Psoas muscle (tissue), 8 donors: ENCODE measurements at places on chromosomes 16 and 17. TPM values are rescaled to one million over a fixed set of nuclear protein-coding genes. Genes with fewer than 3 reads are reported as not detected.
A peak's percentile ranks its signal among the peaks of the same experiment; 100 is the strongest.

DNA sequence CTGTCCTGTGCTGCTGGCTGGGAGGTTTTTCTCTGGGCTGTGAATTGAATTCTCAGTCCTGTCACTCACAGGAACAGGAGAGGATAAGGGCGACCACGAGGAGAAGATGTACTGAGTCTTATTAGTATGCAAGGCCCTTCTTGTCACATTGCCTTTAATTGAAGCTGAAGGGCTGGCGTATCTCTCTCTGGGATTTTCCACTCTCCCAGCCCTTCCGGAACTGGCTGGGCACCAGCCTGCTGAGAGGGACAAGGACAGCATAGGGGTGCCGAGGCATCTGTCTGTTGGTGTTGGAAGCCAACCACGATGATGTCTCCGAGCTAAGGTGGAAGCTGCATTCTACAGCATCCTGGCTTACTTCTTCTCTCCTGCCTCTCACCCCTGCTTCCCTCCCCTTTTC, 33.2 kb downstream of the GPRC5B start:
- DNase-seq = no peak

DNA sequence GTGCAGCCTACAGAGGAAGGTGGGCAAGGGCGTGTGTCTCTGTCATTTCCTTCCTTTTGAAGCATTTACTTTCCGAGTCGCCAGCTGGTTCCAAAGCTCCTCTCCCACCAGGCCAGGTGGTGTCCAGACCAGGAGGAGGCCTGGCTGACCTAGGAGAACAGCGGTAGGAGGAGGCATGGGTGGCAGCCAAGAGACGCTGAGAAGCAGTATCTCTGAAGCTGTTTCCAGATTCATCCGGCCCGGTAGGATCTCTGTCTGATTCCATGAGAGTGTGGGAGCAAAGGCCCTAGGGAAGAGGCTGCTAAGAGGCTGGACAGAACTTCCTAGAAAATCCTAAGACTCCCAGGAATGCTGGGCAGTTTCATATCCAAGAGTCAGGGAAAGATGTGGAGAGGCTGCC, 20.3 kb downstream of the MEOX1 start:
- DNase-seq = no peak

- no peak for DNase-seq
Observed at GRCh38 chr17:44826123-44826790, 3.8 kb downstream of the GJC1 start.

DNA sequence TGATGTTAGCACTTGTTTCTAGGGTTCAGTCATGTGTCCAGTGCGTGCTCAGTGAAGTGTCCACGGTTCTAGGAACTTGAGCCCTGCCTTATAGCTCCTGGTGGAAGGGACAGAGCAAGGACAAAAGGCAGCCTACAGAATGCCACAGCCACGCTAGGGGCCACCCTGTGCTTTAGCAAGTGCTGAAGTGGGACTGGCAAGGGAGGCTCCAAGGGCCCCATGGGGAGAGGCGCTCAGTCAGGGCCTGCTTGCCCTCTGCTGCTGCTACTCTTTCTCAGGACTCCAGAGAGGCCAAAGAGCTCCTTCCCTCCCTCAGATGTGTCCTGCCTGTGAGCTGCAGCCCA, 6.8 kb downstream of the NT5C start:
- DNase-seq = no peak

- DNase-seq = no peak
Observed at GRCh38 chr17:59783221-59784047, 76.0 kb downstream of the VMP1 start.

- no peak for DNase-seq
Observed at GRCh38 chr17:50428831-50429424, 2.9 kb downstream of the ACSF2 start.

DNA sequence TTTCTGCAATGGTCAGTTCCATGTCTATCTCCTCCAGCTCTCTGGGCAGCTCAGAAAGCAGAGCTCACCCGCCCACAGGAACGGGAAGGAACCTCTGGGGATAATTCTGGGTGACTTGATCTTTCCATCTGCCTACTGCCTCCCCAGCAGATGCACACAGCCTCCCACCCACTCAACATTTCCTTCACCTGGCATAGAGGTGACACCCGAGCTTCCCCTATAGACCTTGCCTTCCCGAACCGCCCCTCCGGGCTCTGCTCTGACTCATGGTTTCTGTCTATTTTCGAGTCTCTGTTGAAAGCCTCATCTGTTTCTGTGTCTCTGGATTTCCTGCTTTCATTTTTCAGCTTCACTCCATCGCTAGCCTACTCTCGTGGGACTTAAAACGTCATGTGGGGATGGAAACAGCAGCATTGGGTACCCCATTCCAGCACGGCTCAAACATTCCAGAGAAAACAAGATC, 11.4 kb downstream of the GGA3 start:
- DNase-seq = peak; percentile 51

GRCh38 chr17:58913971-58914769, 158.5 kb downstream of the PPM1E start:
- DNase-seq = no peak

GRCh38 chr17:17714261-17714866, 33.1 kb downstream of the RAI1 start:
- DNase-seq = no peak

- no peak for DNase-seq
Observed at GRCh38 chr17:71472809-71473789, 647.7 kb upstream of the SOX9 start.

DNA sequence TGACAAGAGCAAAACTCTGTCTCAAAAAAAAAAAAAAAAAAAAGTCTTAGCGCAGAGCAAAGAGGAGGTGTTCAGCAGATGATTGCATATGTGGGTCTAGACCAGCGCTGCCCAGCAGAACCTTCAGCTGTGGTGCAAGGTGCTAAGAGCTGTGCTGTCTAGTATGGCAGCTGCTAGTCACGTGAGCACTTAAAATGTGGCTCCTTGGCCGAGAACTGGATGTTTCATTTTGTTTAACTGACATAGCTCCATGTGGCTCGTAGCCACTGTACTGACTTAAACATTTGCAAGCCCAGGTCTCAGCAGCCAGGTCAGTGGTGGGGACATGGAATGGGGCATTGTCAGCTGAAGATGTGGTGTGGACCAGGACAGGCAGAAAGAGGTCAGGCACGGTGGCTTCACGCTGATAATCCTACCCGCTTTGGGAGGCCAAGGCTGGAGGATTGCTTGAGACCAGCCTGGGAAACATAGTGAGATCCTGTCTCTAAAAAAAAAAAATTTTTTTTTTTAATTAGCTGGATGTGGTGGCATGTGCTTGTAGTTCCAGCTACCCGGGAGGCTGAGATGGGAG, 9.2 kb downstream of the C1QTNF1 start:
- DNase-seq = no peak

DNA sequence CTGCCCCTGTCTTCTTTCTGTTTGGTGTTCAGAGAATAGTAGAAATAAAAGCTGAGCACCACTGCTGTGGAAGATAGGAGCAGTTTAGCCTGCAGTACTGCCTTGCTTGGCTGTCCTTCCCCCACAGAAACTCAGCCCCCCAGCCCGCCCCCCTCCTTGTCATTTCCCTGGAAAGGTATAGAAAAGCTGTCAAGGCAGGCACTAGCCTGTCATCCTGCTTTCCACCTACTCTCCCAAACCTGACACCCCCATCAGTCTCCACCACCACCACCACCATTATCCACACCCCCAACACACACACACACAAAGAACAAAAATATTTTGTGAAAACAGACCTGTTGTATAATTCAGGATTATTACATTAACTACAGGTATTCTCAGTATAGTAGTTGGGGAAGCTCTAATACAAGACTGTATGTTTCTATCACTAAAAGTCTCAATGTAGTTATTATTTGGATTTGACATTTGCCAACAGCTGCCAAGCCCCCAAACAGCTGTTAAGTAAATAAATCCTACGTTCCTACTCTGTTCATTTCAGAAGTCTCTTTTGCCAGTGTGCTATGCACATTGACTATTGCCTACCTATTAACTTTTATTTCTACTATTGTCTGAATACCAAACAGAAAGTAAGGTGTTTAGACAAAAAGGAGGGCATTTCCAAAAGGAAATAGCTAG, 128.8 kb downstream of the CYB561 start:
- no peak for DNase-seq

GRCh38 chr17:61583242-61583641, 7.8 kb downstream of the NACA2 start:
- DNase-seq = no peak

DNA sequence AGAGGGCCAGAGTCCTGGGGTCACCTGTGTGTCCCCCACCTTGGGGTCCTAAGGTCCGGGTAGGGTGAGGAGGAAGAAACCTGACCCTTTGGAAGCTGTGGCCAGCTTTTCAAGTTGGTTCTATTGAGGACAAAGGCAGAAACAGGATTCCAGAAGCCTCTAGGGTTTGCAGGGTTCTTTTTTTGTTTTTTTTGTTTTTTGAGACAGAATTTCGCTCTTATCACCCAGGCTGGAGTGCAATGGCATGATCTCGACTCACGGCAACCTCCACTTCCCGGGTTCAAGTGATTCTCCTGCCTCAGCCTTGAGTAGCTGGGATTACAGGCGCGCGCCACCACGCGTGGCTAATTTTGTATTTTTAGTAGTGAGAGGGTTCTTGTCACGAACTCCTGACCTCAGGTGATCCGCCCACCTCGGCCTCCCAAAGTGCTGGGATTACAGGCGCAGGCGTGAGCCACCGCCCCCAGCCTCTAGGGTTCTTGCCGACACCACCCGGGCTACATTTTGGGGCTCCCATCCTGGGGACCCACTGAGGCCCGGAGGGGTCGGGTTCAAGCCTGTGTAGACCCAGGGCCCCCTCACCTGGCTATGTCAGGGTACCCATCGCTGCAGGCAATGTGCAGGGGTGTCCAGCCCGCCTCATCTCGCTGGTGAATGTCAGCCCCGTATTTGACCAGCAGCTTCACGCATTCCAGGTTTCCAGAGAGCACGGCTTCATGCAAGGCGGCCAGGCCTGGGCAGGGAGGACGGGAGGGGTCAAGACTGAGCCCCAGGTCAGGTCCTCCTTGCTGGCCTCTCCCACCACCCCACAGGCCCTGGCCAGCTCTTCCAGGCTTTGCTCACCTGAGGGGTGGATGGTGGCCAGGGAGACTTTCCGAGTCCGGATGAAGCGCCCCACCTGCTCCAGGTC, 674 bp downstream of the PPP1R27 start:
- DNase-seq = peak; percentile 75

- DNase-seq = no peak
Observed at GRCh38 chr16:27471661-27472060, 69.7 kb downstream of the IL21R start.

DNA sequence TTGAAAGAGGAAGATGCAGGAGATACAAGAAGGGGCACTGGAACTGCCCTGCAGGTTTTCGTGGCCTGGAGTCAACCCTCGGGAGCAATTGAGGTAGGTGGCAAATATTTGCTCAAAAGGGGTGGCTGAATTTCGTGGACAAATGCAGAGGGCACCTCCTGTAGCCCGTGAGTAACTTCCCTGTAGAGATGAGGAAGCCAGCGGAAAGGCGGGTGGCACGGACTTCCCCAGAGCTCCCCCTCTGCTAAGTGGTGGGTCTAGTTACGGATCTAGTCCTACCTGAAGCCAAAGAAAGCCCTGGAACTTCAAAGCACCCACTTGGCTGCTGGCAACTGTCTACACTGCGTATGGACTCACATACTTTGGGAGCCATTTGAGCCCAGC, 1.0 kb upstream of the ATP2C2 start:
- DNase-seq = no peak

DNA sequence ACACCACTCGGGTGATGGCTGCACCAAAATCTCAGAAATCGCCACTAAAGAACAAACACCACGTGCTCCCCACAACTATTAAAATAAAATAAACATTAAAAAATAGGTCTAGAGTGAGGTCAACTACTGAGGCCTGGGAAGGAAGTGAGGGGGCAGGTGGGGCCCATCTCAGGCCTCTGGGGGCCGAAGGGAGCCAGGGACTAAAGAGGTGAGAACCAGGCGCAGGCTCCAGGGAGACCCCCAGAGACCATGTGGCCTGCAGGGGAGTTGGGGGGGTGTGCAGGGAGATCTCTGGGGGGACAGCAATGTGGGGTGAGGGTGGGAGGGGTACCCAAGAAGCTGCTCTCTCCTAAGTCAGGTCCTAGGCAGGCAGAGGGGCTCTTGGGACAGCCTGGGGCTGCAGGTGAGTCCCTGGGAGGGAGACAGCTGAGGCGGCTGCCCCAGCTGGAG, 111.3 kb upstream of the SMURF2 start:
- DNase-seq = no peak

- peak; percentile 66 for DNase-seq
Observed at GRCh38 chr16:85653290-85653891, 35.4 kb downstream of the GINS2 start.

DNA sequence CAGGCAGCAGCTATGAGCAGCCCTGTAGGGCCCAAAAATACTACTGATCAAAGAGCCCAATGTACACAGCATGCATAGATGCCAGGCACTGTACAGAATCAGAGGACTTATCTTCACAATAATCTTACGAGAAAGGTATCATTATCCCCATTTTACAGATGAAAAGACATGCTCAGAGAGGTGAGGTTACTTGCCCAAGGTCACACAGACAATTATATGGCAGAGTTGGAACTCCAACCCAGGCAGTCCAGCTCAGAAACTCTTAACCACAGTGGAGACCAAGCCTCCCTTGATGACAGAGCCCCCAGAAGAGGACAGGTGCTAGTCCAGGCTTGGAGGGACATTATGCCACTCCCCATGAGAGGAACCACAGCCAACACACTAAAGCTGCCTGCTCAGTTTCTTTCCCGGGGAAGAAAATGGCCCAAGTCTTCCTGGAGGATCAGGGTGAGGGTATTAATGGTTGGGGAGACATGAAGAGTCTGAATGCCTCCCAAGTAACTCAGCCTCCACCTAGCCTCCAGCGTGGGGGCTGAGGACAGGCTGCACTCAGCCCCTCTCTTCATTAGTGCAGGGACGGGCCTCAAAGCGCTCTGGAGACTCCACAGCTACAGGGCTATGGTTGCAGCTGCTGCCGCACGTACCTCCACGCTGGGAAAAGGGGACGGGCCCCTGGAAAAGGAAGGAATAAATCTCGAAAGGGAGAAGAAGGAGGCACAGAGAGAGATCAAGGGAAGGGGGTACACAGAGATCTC, 826 bp downstream of the UNC119 start:
- DNase-seq = no peak

GRCh38 chr17:63156986-63157385, 191.0 kb downstream of the TANC2 start:
- no peak for DNase-seq

DNA sequence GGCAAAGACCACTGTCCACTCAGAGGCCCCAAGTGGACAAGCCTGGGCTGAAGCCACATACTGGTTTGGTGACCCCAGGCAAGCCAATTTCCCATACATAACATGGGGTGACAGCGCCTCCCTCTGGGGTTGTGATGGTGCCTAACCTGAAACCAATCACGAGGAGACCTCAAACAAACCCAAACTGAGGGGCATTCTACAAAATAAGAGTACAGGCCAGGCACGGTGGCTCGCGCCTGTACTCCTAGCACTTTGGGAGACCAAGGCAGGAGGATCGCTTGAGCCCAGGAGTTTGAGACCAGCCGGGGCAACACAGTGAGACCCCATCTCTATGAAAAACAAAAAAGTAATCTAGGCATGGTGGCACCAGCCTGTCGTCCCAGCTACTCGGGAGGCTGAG, 3.6 kb downstream of the P2RX5 start:
- no peak for DNase-seq

GRCh38 chr16:78395035-78395434, 295.6 kb downstream of the WWOX start:
- no peak for DNase-seq

The PRSS8 gene
- total RNA-seq = not detected

The DEXI gene
- total RNA-seq = 91.9 TPM

The MYO15A gene
- total RNA-seq = 0.76 TPM

The TEX19 gene
- total RNA-seq = not detected

The MPHOSPH6 gene
- total RNA-seq = 9.8 TPM

The GAS2L2 gene
- 0.10 TPM for total RNA-seq

The FOXO3B gene
- 1.7 TPM for total RNA-seq

The AGRP gene
- total RNA-seq = not detected

The GDPD3 gene
- total RNA-seq = 0.56 TPM

The GSG1L2 gene
- total RNA-seq = not detected

The IGF2BP1 gene
- not detected for total RNA-seq

The PTX4 gene
- total RNA-seq = not detected

The TNFRSF17 gene
- not detected for total RNA-seq

The LGALS9 gene
- 11.5 TPM for total RNA-seq
